Stimulated activated CD4-positive, alpha-beta T cell treated with anti-CD3 and anti-CD28 coated beads, Interleukin-1b, Interleukin-23, amount 100 ng/mL, for 4 hours (primary cell): ENCODE measurements at places on chromosomes 7 and 10.

DNA sequence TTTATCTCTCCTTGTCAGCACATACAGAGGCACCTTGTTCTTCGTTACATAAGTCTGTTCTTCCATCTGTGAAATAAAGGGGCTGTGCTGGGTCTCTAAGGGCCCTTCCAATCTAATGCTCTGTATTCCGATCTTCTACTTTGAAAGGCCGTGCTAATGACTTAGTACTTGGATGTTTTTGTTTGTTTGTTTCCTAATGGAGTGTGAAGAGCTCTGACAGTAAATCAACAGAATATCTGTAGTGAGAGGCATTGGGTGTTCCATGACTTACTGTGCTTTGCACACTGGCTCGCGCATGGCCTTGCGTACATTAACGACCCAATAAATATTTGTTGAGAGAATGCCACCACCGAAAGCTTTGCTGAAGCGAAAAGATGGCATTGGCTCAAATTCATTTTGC, 162.1 kb downstream of the CHN2 start:
- no peak for DNase-seq

- no peak for DNase-seq
Measured at GRCh38 chr7:42645906-42646305, 266.0 kb downstream of the C7orf25 start.

DNA sequence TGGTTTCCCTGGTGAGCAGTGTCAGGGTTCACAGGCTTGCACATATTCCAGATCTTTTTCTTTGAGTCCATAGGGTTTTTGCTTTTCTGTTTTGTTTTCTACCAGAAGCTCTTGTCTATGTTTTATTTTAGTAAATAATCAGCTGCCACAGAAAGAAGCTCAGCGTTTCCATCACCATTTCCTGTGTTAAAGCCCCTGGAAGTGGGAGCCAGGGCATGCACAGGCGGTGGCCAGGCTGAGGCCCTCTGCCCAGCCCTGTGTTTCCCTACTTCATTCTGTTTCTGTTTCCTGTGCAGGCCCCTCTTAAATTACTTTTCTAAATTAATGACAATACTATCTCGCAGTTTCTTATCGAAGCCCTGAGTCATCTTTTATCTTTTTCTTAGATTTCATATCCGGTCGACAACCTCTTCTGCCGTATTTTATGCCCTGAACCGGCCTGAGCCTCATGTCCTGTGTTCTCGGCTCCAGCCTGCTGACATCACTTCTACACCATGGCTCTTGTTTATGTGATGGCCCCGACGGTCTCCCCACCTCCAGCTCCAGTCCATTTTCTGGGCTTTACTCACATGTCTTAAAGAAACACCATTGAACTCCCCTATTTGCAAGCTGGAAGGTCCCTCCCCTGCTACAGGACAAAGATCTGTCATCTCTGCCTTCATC, 442.2 kb downstream of the TCERG1L start:
- DNase-seq = no peak

DNA sequence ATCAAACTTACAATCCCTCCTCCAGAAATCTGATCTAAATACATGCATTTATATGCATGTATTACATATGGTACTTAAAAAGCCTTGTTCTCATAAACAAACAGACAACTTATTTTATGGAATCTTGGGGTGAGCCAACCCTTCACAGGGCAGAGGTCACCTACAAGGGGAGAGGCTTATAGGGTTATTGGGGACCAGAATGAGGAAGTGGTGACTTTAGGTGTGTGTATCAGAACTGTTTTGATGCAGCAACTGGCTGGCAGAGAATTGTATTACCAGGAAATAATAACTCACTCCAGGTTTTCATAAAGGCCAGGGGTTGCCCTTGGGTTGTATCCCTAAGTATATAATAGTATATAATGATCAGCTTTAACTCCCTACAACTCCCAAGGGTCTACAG, 91.1 kb downstream of the SVIL start:
- DNase-seq = no peak

- DNase-seq = no peak
Measured at GRCh38 chr10:52678611-52679010, 94.0 kb downstream of the MBL2 start.

- no peak for DNase-seq
Measured at GRCh38 chr10:98030991-98031431, 590 bp upstream of the CRTAC1 start.
